ENCODE measurements at places on chromosomes 5 and 9.
A peak's percentile ranks its signal among the peaks of the same experiment; 100 is the strongest.

DNA sequence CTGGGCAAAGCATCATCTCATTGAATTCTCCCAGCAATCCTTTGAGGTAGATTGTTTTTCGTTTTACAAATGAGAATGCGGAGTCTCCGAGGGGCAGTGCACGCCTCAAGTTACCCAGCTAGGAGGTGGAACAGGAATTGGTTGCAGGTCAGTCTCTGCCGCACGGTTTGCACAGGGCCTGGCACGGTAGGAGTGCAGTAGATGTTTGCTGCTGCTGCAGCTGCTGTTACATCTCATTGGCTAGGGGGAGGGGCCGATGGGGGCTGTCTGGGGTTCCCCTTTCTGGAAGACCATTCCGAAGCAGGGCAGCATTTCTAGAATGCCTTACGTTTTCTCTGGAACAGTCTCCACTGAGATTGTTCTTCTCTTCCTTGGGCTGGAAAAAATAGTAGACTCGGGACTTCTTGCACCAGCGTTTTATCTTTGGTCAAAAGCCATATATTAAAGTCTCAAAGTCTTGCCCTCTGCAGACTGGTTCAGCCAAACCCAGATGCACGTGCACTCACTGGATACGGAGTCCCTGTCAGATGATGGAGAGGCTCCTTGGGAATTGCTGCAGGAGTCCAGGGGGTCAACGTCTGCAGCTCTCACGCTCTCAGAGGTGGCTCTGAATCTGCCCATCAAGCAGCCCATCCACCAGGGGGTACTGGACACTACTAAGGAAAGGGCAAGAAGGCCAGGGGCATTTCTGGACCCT is 1.2 kb downstream of the USP20 start:
- no peak for DNase-seq

GRCh38 chr5:160108124-160108523 is 11.1 kb downstream of the PWWP2A start:
- DNase-seq: no peak

GRCh38 chr9:3586066-3586465 is 60.3 kb upstream of the RFX3 start:
- DNase-seq: no peak

DNA sequence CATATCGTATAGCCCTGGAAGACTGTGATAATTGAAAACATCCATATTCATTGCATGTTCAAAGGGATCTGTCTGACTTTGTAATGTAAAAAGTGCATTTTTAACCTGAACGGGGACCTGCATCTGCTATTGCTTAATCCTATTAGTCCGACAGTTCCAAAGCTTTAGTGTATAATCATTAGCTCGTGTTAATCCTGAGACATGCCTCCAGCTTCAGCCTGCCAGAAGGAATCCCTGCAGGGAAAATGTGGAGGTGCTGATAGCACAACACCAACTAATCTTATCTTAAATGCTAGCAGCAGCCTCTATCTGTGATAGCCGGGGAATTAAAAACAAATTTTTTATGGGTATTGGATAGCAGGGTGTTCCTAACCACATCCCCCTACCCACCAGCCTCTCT is 495.2 kb downstream of the TLE4 start:
- DNase-seq: no peak

- no peak for DNase-seq
Observed at GRCh38 chr5:120982351-120982750, 518.3 kb downstream of the PRR16 start.

- DNase-seq: no peak
Observed at GRCh38 chr5:130350131-130350530, 445.9 kb downstream of the CHSY3 start.

GRCh38 chr5:174272671-174273070 is 227.2 kb downstream of the NSG2 start:
- DNase-seq: no peak

DNA sequence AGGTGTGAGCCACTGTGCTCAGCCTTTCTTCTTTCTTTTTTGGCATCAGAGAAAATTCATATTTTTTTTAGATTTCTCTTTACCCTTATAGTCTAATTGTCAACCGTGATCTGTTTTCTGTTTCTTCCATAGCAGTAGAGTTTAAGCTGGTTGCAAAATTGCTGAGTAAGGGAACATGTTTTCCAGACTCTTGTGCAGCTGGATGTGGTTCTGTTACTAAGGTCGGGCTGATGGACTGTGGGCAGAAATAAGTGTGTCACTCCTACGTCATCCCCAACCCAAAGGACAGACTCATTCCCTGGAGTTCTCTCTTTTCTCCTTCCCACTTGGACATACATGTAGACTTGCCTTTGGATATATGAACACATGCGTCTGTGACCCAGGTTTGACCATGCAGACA is 64.1 kb upstream of the GOLM1 start:
- DNase-seq: no peak

DNA sequence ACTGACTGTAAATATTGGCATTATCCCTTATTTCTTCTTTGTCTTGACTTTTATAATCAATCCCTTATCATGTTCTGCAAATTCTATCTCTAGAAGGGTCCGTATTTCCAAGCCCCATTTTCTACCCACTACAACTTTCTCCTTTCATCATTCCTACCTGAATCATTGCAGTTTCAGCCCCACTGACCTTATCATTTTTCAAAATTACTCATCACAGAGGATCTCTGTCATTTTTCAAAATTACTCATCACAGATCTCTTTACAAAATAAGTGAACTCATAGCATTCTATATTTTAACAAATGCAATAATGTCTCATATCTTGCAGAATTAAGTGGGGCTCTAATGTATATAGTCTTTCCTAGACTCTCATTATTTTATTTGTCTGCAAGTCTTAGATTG is 256.9 kb upstream of the COX7C start:
- DNase-seq: no peak

DNA sequence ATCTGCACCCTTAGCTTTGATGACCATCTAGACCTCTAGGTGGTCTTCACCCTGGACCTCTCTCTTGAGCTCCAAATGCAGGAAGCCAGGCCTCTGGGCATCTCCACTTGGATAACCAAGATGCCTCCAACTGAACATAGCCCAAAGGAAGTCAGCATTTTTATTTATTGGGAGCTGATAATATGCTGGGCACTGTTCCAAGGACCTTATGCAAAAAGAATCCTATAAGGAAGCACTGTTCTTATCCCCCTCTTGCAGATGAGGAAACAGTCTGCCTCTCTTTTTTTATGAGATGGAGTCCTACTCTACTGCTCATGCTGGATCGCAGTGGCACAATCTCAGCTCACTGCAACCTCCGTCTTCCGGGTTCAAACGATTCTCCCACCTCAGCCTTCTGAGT is 219.9 kb downstream of the CDK5RAP2 start:
- no peak for DNase-seq

GRCh38 chr9:120710110-120710981 is 3.9 kb downstream of the MEGF9 start:
- no peak for DNase-seq

GRCh38 chr5:20524991-20525529 is 537.1 kb upstream of the CDH18 start:
- no peak for DNase-seq

- no peak for DNase-seq
Observed at GRCh38 chr9:6899274-6899673, 141.5 kb downstream of the KDM4C start.

DNA sequence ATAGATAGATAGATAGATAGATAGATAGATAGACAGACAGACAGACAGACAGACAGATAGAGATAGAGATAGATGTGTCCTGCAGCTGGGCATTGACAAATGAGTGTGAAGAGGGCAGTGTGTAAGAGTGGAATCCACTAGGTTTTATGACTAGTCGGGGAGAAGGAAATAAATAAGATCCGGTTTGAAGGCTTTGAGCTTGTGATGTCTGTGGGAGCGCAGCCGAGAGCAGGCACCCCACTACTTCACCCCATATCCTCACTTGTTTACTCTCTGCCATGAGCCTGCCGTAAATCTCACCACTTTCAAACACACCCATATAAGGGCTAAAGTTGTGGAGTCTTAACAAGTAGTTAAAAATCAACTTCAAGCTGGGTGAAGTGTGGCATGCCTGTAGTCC is 1.4 kb upstream of the SUSD1 start:
- no peak for DNase-seq

GRCh38 chr5:107813559-107813958 is 142.8 kb upstream of the EFNA5 start:
- DNase-seq: no peak

DNA sequence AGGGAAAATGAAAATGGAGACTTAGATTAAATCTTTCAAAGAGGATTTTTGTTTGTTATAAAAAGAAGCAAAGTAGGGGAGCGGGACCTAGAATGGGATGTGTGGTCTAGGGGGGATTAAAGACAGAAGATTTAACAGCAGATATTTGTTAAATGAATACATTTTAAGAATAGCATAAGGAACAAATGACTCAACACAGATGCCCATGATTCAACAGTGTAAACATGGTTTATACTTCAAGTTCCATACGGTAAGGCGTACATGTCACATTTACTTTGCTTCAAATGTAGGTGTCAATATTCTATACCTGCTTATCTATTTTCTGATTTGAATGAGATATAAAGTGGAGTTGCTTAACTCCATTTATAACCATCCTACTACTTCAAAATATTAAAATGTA is 1.5 kb downstream of the TICAM2 start:
- DNase-seq: no peak

GRCh38 chr9:95181226-95181818 is 136.2 kb downstream of the FANCC start:
- DNase-seq: no peak

GRCh38 chr9:96619491-96620180 is at the start of gene CDC14B:
CDC14B (minus strand) TSS chr9:96619843; CDS start chr9:96619378, 465 bp downstream.
- peak; percentile 25 for DNase-seq

DNA sequence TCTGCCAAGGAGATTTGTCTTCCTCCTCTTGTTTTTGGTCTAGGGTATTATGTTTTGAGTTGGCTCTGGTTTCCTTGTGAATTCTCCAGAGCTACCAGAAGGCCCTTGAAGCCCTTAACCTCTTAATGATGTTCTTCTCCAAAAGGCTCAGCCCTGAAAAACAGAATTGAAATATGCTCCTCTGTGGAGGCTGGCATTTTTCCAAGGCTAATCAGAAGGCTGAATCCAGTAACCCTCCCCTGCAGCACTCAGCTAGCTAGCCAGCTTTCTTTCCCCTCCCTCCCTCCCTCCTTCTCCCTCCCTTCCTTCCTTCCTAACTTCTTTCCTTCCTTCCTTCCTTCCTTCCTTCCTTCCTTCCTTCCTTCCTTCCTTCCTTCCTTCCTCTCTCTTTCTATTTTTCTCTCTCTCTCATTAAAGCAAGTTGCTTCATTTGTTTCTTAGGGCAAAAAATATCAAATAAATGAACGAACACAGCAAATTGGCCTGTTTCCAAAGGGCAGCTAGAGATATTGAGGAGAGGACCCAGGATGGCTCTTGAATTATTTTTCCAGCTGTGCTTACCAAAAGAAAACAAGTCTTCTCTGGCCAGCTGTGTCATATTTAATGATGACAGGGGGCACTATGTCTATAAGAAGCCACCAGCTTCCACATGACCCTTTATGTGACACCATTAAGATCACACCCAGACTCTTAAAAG is 38.7 kb downstream of the JAKMIP2 start:
- DNase-seq: no peak

DNA sequence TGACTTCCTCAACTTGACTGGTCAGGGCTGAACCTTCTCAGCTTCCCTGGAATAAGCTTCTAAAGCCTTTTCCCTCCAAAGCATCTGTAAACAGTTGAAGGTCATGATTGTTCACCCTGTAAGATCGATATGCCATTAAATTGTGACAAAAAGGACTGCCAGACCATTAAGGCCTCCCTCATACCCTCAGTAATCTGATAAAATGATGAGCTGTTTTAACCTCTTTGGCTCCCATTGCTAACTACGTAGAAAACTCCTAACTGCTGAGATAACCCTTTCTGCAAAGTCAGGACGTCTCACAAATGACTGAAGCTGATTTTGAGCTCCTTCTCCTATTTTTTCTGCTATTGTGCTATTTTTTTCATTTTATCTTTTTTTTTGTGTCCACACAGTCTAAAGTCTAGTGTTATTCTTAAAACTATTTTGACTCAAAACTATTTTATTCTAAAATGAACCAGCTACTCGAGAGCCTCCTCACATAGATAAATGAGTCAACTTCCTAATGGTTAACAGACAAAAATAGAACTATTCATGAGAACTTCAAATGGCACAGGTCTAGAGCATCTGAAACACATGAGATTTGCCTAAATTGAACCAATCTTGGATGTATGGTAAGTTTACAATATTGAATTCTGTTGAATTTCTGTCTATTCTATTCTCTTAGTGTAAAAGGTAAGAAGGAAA is 395.6 kb upstream of the TLE4 start:
- DNase-seq: no peak

DNA sequence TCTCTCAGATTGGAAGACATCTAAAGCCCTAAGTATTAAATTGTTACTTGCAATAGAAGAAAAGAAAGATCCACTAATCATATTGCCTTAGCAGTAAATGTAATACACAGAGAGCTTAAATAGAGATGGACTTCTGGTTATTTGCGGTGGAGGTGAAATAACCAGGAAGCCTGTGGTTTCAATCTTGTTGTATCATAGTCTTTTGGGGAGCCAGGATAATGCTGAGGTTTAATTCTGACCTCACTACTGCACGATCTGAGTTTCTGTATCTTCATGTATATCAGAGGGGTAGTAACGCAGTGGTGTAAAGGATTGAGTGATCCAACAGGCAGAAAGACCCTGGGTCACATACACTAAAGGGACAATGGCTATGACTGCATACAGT is 71.7 kb downstream of the ANKRD55 start:
- DNase-seq: no peak

GRCh38 chr9:15104826-15105420 is 194.7 kb upstream of the FREM1 start:
- no peak for DNase-seq

DNA sequence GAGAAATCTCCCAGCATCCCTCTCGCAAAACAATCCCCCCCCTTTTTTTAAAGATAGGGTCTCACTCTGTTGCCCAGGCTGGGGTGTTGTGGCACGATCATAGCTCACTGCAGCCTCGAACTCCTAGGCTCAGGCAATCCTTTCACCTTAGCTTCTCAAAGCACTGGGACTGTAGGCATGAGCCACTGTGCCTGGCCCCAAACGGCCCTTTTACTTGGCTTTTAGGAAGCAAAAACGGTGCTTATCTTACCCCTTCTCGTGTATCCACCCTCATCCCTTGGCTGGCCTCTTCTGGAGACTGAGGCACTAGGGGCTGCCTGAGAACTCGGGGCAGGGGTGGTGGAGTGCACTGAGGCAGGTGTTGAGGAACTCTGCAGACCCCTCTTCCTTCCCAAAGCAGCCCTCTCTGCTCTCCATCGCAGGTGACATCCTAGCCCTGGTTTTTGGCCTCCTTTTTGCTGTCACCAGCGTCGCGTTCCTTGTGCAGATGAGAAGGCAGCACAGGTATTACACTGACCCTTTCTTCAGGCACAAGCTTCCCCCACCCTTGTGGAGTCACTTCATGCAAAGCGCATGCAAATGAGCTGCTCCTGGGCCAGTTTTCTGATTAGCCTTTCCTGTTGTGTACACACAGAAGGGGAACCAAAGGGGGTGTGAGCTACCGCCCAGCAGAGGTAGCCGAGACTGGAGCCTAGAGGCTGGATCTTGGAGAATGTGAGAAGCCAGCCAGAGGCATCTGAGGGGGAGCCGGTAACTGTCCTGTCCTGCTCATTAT is 6.8 kb downstream of the CA9 start:
- DNase-seq: no peak

- no peak for DNase-seq
Observed at GRCh38 chr5:110463106-110463505, 263.4 kb downstream of the TMEM232 start.

GRCh38 chr9:125743682-125744428 is 3.3 kb upstream of the PBX3 start:
- no peak for DNase-seq

GRCh38 chr9:113523421-113524141 is 60.1 kb downstream of the RGS3 start:
- DNase-seq: peak; percentile 33

Measured in activated gamma-delta T cell (primary cell).